ENCODE measurements at places on chromosomes 12 and 14.

GRCh38 chr12:61254225-61254624 is 1006.0 kb upstream of the USP15 start:
- DNase-seq: no peak

- peak; percentile 11 for DNase-seq
Observed at GRCh38 chr14:53151523-53152183, 1.5 kb downstream of the DDHD1 start.

GRCh38 chr14:80809663-80810062 is 131.9 kb downstream of the CEP128 start:
- no peak for DNase-seq

- DNase-seq: no peak
Observed at GRCh38 chr12:29614694-29615325, 117.3 kb upstream of the OVCH1 start.

- DNase-seq: no peak
Observed at GRCh38 chr14:31568671-31569070, 7.5 kb downstream of the NUBPL start.

GRCh38 chr14:92353447-92353846 is 30.5 kb downstream of the SLC24A4 start:
- no peak for DNase-seq

Data from CD4-positive, alpha-beta T cell treated with Interferon alpha-2 for 1 hour (primary cell).